Jurkat, Clone E6-1 (cell line): ENCODE measurements at places on chromosomes 6 and 20.
A peak's percentile ranks its signal among the peaks of the same experiment; 100 is the strongest.

DNA sequence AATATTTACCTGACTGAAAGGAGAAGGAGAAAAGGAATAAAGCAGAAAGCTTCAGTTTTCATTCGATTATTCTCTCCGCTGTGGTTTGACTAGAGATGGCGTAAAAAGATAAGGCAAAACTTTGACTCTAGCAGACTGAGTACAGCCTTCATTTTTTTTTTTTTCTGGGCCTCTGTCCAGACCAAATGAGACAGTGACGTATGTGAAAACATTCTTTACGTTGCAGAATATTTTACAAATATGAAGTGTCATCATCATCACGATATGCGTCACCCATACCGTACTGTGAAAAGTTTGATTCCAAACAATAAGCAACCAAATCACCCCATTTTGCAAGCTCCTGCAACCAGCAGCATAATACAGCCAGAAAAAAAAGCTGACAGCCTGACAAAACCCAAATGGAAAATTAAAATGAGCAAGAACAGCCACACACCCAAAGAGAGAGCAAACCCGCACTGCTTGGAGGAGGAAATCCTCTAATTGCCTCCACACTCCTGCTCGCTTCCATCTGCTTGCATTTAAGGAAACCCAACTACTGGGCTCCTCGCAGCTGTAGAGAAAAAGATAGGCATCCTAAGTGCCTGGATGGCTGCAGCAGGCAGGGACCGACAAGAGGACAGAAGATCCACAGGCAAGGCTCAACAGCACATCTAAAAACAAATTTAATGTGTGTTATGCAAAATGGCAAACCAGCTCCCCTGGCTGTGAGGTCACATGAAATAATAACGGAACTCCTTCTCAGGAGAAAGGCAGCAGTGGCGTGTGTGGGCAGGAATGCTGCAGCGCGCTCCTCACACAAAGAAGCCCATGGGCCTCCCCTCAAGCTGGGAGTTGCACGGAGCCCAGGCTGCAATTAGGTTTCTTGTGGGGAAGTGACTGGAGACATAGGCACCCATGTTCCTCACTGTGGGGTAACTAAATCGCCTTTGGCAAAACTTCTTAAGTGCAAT, 113.1 kb downstream of the FYN start:
- DNase-seq = peak; percentile 53

DNA sequence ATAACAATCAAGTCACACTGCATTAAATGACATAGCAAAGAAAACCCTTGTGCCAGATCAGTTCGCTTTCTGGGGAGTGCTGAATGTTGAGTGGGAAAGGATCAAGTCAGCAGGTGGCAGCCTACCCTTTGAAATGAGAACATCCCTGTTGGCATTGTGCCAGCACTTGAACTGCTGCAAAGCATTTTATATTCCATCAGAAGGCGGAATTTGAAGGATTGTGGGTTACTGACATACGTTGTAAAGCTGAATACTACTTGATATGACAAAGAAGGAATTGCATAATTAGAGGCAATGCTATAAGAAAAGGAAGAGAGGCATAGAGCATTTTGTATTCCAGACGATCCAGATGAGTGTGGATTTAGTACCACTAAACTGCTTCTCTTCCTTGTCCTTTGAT, 26.5 kb downstream of the BCKDHB start:
- DNase-seq = peak; percentile 65

DNA sequence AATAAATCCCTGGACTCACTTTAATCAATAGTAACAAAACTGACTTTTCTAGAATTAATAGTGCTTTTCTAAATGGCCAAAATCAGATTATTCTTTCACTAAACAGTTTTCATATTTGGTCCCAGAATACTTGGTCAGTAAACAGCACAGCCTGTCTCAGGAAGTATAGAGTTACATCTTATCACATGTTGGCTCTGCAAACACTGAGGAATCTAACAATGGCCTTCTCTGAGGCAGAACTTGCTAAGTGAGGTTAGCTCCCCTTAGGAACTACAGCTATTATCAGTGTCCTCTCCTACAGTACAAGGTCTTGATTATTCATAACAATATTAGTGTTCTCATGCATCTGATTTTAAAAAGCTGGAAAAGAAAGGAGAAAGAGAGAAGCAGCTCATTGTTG, 1622.8 kb downstream of the HACE1 start:
- DNase-seq = no peak

DNA sequence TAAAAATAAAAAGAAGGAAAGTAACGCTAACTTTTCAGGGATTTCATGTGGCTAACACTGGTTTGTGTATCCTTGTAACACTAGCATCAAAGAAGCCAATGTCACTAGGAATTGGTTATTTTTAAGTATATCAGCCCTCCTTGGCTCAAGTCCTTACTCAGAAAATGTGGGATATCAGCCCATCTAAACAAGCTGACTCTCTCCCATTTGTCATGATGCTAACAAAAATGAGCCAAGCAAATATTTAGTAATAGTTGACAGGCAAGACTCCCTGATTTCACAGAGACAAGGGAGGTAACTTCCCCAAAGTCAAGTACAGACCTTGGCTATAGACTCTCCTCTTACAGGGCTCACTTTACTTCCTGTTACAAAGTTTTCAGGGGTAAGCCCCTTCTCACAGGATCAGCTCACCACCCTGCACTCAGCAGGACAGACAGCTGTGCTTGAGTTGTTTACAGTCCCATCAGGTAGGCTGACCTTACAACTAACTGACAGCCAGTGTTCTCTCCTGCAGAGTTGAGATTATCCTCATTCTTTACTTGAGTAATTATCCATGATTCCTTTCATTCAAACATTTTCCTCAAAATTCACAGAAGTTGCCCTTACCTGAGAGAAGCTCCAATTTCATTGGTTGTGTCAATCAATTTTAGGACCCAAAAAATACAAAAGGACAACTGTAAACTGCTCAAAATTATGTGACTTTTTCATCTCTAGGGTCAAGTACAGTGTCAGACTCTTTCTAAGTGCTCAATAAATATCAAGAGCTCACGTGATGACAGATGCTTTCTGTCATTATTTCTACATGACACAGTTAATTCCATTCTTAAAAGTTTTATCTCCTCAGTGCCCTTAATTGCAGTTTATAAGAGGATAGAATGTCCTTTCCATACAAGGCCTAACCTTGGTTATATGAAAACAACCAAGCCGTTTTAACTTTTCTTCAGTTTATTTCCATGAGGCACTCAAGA, 38.1 kb upstream of the BMP5 start:
- DNase-seq = no peak

GRCh38 chr6:159169557-159170332, 545 bp downstream of the FNDC1 start:
- no peak for DNase-seq

- DNase-seq = no peak
Observed at GRCh38 chr6:15614277-15614676, 48.6 kb downstream of the DTNBP1 start.

DNA sequence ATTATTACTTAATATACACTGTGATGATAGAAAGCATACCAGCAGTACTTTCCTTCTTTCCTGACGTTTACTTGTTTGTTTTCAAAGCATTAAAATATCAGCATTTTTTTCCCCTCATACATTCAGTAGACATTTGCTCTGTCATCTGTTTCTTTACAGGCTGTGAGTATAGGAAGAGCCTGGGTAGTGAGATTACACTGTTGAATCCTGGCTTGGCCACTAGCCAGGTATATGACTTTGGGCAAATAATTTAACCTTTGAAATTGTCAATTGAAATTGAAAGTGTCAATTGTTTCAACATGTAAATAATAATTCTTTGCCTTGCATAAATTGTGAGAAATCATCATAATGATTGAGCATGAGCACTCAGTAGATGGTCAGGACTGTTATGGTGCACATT, 336.2 kb downstream of the CDKAL1 start:
- DNase-seq = no peak

DNA sequence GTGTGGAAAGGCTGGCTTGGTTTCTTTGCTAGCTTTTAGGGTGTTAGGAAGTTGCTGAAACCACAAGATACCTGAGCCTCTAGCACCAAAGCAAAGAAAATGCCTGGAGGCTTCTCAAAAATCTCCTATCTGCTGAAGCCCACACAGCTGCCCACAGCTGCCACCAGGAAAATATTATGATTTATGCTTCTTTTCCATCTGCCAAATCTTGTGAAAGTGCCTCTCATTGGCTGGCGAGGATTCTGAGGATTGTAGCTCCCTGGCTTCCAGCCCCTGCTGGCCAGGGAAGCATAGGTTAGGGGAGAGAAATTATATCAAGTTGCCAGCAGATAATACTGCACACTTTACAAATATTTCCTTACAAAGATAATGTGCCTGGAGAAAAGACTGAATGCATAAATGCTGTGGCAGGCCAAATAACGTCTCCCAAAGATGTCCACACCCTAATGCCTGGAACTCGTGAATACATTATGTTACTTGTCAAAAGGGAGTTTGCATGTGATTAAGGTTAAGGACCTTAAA, 98.4 kb downstream of the MRPL14 start:
- no peak for DNase-seq

GRCh38 chr6:29651413-29652197, 5.3 kb upstream of the MOG start:
- DNase-seq = peak; percentile 42

DNA sequence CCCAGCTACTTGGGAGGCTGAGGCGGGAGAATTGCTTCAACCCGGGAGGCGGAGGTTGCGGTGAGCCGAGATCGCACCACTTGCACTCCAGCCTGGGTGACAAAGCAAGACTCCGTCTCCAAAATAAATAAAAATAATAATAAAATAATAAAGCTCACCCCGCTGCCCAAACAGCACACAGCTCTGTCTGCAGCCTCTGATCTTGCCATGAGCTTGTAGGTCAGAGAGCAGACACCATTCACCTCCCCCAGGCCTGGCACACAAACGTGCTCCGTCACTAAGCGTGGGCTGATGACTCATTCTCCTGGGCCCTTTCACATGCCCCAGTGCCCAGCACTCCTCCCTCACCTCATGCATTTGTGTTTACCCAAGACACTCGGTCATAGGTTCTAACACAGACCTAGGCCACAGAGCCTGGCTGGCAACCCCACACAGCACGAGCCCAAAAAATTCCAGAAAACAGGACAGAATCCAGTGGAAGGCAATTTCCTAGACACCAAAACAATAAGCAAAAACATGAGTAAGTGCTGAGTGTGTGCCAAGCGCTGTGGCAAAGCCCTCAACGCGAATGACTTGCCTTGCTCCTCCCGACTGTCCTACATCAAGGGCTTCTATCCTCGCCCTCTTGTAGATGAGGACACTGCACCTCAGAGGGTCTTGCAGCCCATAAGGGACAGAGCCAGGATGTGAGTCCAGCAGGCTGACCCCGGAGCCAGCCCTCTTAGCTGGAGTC, 18.0 kb downstream of the ATP9A start:
- no peak for DNase-seq

DNA sequence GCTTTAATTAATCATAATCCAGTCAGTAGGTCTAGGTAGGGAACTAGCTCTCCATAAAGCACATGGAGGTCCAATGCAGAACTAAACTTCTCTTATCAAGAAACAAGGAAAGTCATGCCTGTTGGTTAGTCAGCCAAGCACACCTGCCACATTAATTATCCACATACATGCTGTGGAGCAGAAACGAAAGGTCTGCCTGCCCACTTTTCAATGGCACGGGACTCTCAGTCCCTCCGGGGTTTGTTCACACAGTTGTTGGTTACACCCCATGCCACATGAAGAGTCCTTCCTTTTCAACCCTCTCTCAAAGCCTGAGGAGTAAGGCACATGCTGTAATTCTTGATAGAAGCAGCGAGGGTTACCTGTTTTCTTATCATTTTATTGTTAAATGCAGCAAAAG, 1096.4 kb upstream of the MAP3K7 start:
- no peak for DNase-seq

GRCh38 chr6:53584726-53585125, 39.8 kb upstream of the GCLC start:
- no peak for DNase-seq

GRCh38 chr20:957544-957943, 41.4 kb upstream of the ANGPT4 start:
- DNase-seq = no peak

GRCh38 chr6:80547827-80548226, 441.4 kb downstream of the BCKDHB start:
- DNase-seq = no peak

GRCh38 chr6:8017276-8017701, 46.9 kb downstream of the BLOC1S5 start:
- DNase-seq = no peak

DNA sequence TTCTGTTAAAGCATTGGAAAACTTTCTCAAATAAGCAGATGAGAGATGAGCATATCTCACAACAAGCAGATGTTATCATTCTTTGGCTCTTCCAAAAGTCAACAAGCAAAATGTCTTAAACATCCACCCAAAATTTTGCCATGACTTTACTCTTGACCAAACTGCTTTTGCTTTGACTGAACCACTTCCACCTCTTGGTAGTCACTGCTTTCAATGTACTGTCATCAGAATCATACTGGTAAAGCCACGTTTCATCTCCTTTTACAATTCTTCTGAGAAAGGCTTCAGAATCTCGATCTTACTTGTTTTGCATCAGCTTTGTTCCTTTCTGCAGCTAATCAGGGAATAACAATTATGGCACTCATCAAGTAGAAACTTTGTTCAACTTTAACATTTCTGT, 498.5 kb upstream of the GJE1 start:
- DNase-seq = no peak

GRCh38 chr6:166418691-166419143, 36.0 kb upstream of the MPC1 start:
- no peak for DNase-seq
